ENCODE measurements at places on chromosomes 4 and X.
A peak's percentile ranks its signal among the peaks of the same experiment; 100 is the strongest.

DNA sequence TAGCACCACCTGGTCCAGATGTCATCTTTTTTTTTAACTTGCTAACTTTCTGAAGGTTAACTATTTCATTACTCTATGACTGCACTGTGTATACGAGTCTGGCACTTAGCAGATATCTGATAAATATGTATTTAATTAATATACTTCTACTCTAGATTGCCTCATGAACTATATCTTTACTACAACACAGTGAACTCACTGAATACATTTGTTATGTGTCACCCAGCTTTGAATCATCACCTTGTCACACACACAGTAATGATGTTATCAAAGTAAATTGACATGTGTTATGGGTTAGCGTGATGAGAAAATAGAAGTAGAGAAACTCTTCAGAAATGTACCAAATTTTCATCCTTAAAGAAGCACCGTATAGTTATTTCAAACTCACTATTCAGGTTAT lies 419.3 kb upstream of the ADGRL3 start:
- DNase-seq = no peak

- peak; percentile 1 for DNase-seq
These were observed 62.3 kb downstream of the GPC3 start for GRCh38 chrX:133923113-133923512.

- DNase-seq = no peak
These were observed 160.8 kb upstream of the LNX1 start for GRCh38 chr4:53752124-53752523.

DNA sequence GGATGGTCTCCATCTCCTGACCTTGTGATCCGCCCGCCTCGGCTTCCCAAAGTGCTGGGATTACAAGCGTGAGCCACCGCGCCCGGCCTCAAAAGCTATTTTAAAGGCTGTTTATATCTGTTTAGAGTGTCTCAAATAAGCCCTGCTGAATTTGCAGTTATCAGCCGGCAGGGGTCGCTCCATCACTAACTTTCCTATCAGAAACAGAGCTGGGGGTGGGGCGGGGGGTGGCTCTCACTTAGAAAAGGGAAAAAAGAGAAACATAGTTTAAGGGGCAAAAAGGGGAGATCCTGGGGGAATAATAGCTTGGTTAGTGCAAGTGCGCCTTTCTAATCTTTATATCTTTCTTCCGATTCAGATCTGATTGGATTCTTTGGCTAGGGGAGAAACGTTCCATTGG lies 450.7 kb downstream of the UBE2NL start:
- DNase-seq = no peak

GRCh38 chr4:169225812-169226211 lies 44.9 kb downstream of the SH3RF1 start:
- DNase-seq = no peak

Measured in stimulated activated CD4-positive, alpha-beta T cell treated with anti-CD3 and anti-CD28 coated beads, Interleukin-4, amount 100 ng/mL, for 4 hours (primary cell).